ENCODE measurements at places on chromosomes 7 and 10.

GRCh38 chr10:124296813-124297788 lies 121.6 kb downstream of the OAT start:
- no peak for DNase-seq

GRCh38 chr10:44006771-44007170 lies 358.1 kb upstream of the ZNF32 start:
- no peak for DNase-seq

DNA sequence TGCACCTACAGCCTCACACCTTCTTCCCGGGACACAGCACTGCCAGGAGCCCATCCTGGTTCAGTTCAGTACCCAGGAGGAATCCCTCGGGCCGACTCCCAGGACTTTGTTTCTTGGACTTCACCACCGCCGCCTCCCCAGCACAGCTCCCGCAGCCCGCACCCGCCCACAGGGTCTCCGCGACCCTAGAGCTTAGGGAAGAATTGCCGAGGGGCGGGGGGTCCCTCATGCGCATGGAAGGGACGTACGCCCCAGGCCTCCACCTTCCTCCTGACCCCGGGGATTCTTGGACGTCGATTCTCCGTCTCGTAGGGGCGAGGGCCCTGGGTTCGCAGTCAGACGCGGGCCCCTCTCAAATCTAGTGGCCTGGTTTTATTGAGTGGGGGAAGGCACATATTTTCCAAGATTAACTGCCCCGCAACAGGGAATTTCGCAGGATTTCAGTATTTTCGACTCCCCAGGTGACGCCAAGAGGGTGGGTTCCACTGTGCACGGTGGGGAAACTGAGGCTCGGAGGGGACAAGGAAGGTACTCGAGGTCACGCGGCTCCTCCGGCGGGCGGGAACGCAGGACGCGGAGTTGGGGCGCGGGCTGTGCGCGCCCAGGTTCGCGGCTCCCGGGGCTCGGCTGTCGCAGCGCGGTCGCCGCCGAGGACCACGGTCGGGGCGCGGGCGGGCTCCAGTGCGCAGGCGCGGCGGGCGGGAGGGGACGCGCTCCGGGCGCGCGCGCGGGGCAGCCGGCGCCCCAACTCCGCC lies at the start of gene ADCY1:
ADCY1 (plus strand) TSS at position 708 of the 755 bp plus-strand sequence. CDS start 176 bp downstream, outside the sequence.
- DNase-seq = no peak

- no peak for DNase-seq
These were observed 187.9 kb downstream of the PLXDC2 start for GRCh38 chr10:20004087-20004523.

- DNase-seq = no peak
These were observed 7.4 kb upstream of the SAMD8 start for GRCh38 chr10:75103881-75104686.

GRCh38 chr10:85864868-85865526 lies 501.6 kb downstream of the GRID1 start:
- DNase-seq = no peak

DNA sequence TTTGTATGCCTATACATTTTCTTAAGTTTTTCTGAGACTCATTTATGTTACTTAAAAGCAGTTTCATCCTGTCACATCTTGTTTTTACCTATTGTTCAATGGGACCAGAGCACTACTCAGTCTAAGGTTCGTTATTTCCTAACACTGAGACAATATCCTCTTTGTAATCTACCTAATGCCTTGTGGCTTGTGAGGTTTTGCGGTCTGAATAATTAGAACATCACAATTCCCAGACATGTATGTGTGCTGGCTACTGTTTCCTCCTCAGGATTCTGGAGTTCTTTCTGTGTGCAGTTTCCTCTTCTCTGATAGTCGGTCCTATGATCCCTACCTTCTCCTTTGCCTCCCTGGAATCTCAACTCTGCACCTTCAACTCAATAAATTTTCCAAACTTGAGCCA lies 620.2 kb downstream of the ANKRD7 start:
- no peak for DNase-seq

- no peak for DNase-seq
These were observed 63.5 kb downstream of the PAX2 start for GRCh38 chr10:100808876-100809275.

- DNase-seq = no peak
These were observed 8.1 kb upstream of the VDAC2 start for GRCh38 chr10:75202321-75203045.

DNA sequence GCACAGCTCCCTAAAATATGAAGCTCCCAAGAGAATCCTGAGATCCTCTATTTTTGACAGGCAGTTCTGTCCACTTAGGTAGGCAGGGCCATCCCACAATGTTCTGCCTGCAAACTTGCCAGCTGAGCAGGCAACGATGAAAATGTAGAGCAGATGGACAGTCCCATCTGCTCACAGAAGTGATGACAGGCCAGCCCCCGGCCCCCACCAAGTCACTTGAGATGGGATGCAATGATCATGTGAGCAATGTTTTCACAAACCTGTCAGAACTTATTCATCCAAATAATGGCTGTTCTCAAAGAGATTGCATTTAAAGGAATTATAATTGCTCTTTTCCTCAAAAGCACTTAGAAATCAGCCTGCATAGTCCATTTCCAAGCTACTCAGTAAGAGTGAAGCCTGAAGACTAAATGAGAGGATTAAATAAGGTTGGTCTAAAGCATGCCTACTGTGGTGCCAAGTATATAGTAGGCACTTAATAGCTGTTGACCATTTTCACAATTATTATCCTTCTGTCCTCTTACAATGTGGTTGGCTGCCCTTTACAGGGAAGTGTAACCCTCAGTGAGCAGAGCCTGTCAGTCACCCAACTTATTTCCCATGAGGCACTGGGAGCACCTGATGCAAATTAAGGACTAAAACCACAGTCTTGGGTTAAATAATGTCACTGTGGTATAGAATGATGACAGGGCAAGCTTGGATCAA lies 301.2 kb downstream of the FGFR2 start:
- DNase-seq = no peak

- DNase-seq = no peak
These were observed 49.7 kb downstream of the SEMA3A start for GRCh38 chr7:84144935-84145334.

DNA sequence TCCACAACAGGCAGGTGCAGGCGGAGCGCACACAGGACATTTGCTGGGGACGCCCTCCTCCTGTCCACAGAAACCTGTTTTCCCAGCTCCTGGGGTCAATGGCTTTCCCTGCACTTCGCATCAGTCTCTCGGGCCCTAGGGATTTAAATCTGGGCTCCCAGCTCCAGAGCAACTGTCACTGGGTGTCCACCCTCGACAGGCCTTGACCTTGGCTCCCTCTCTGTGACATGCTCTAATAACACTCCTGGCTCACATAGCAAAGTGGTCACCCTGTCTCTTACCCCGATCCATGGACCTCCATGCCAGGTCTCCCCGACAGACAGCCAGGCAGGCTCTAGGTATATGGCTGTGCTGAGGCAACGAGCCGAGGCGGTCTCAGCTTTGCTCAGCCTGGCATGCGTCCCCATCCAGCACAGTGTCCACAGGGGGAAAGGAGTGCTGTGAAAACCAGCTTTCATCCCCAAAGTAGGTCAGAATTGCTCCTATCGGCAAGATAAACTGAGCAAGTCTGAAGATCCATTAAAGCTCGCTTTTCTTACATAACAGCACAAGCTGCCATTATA lies 195.6 kb downstream of the TNS3 start:
- no peak for DNase-seq

DNA sequence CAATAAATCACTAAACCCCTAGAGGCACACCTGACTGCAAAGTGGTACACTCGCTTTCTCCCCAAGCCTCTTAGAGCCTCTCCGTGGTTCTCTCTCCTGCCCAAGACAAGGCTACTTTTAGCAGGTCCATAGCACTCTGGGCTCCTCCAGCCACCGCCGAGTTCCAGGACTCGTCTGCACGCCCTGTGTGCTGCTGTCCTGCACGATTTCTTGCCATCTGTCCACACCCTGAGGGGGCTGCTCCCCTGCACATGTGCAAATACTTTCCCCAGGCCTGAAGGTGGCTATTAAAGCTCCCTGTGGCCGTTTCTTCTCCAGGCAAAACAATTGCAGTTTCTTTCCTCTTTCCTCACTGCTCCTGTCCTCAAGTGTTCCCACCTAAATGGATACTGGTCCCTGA lies 414.3 kb downstream of the PLXNA4 start:
- DNase-seq = no peak

GRCh38 chr7:49812534-49812933 lies 39.1 kb downstream of the VWC2 start:
- no peak for DNase-seq

DNA sequence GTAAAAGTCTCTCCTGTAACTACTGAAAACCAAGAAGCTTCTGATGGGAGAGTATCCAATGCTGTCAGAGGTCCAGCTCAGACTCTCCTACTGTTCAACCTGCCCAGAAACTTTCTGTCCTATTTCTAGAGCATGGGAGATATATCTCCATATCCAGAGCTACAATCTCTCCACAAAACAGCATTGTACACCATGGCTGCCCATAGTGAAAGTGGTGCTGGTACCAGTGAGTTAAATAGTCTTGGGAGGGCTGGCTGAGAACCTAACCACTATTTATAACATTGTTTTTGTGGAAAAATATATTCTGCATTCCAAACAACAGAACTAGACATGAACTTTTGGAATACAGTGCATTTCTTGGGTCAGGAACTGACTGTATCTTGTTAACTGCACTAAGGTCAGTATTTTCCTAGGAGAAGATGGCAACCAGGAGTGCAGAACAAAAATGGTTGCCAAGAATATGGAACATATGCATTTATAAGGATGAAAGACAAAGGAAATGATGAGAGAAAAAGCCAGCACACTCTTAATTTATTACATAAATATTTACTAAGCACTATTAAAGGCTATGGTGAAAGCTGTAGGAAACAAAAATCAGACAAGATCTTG lies 91.9 kb downstream of the ZNF438 start:
- DNase-seq = no peak

- DNase-seq = no peak
These were observed 144.3 kb upstream of the TCF7L2 start for GRCh38 chr10:112805701-112806100.

DNA sequence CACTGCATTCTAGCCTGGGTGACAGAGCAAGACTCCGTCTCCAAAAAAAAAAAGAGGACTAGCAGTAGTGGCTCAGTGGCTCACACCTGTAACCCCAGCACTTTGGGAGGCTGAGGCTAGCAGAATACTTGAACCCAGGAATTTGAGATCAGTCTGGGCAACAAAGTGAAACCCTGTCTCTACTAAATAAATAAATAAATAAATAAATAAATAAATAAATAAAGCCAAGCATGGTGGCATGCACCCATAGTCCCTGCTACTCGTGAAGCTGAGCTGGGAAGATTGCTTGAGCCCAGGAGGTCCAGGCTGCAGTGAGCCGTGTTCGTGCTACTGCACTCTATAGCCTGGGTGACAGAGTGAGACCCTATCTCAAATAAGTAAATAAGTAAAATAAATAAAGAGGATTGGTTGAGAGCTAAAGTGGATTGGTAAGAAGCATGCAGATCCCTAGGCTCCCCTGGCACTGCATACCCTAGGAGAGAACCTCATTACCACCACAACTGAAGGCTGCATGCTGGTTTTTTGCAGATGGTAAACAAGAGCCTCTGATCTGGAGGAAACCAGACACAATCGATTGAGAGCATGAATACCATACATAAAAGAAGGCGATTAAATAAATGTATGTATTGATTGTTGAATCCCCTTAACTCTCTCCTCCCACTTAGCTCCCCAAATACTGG lies 163.2 kb downstream of the REEP3 start:
- DNase-seq = no peak

DNA sequence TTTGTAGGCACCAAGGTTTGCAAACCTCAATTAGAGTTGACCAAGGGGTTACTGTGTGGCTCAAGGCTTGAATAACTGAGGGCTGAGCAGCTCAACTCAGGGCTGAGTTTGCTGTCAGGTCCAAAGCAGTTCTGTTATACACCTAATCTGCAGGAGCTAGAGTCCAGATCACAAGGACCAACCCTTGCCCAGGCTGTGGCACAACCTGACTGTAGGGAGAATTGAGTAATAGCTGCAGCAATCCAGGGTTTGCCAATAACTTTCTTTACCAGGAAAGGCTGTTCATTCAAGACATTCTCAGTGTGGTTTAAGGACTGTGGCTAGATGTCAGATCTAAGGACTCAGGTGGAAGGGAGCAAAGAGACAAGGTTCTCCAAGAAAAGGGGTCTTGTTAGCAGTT lies 115.6 kb upstream of the IMMP2L start:
- no peak for DNase-seq

DNA sequence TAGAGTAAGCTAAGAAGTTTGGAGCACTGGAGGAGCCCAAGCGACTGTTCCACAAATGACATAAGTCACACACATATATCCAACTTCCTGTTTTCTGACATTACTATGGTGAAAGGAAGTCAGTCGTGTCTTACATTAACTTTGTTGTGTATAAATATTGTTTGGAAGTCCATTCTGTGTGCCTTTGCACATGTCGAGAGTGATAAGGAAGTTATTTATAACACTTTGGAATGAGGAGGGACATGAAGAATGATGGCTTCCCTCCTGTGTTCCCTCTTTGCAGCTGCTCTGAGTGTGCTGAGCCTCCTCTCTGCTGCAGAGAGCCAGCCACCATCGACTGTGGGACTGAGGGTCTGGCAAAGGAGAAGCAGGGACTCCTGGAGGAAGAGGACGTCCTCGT lies 40.4 kb upstream of the MGMT start:
- no peak for DNase-seq

GRCh38 chr7:14769261-14769660 lies 133.3 kb downstream of the DGKB start:
- DNase-seq = no peak

DNA sequence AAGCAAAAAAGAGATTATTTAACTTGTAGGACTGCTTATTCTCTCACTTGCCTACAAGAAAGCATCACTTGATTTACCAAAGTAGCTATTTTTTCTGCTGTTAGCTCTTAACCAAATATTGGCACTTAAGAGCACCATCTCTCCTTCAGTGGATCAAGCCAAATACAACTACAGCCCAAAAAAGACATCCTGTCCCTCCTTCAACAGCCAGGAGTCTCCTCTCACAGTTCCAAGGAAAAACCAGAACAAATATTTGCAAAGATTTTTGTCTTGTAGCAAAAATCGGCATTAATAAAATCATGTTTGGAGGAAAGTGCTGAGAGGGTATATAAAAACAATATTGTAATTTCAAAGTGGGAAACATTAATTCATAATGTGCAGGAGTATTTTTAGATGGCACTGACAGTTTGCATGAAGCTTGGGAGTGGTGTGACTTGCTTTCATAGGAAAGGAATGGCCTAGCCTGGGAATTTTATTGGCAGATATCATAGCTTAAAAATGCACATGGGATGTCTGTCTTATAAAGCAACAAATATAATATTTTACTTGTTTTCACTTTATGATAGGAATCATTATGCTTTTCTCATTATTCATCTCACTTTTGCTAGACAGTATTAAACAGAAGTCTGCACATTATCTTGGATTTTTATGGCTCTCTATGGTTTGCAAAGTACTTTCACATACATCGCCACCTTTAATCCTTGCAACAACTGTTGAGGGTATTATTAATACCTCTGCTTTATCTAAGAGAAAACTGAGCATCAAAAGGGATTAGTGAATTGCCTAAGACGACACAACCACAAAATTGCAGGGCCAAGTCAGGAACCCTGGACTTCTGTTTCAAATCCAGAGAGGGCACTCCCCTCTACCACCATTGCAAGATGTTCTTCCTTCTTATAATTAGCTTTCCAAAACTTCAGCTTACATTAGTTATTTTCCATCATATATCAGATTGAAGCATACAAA lies 103.5 kb downstream of the AGMO start:
- DNase-seq = no peak

Data from stimulated activated CD4-positive, alpha-beta T cell treated with anti-CD3 and anti-CD28 coated beads, Interleukin-1b, Interleukin-23, amount 100 ng/mL, for 24 hours (primary cell).